Gastroesophageal sphincter (tissue), 4 donors: ENCODE measurements at places on chromosomes 1 and 21. TPM values are rescaled to one million over a fixed set of nuclear protein-coding genes. Genes with fewer than 3 reads are reported as not detected.

DNA sequence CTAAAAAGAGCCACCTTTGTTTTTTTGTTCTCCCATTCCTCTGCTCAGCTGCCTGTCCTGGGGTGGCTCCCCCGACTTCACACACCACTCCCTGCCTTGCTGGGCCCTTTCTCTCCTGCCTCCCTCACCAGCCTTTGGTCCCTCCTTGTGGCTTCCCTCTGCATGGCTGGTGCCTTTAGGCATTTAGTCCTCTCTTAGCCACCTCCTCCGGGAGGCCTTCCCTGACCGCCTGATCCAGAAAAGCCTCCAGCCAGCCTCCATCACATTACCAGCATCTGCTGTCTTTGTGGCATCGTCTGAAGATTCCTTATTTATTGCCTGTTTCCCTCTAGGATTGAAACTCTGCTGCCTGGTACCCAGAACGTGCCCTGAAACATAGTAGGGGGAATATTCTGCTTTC, 46.2 kb upstream of the ACOT11 start:
- no peak for ATAC-seq

GRCh38 chr1:220878191-220879075, 810 bp upstream of the HLX start:
- peak; percentile 0 for ATAC-seq

GRCh38 chr1:119595168-119595567, 52.9 kb downstream of the ZNF697 start:
- ATAC-seq = no peak

GRCh38 chr1:54323324-54323739, 82.9 kb downstream of the SSBP3 start:
- no peak for ATAC-seq

DNA sequence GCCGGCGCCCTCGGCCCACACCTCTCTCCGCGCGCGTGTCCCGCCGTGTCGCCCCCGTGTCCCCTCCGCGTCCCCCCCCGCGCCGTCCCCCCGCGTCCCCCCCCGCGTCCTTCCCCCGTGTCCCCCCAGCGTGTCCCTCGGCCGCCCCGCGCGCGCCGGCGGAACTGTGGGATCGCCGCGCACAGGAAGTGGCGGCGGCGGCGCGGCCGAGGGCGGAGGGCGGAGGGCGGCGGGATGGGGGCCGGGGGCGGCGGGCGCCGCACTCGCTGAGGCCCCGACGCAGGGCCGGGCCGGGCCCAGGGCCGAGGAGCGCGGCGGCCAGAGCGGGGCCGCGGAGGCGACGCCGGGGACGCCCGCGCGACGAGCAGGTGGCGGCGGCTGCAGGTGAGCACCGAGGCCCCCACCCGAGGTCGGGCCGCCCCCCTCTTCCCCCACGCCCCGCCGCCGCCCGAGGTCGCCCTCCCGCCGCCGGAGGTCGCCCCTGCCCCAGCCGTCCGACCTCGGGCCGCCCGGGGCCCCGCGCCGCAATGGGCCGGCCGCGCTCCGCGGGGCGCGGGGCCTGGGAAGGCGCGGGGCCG, at the start of gene AGPAT3:
Gene AGPAT3, plus strand, starts transcription at position 262 of the 578 bp plus-strand sequence. CDS start 94,459 bp downstream, outside the sequence.
- ATAC-seq = peak; percentile 58

- no peak for ATAC-seq
Observed at GRCh38 chr1:43958351-43959255, 11.2 kb upstream of the DPH2 start.

Gene GJA9
- not detected for total RNA-seq

- no peak for ATAC-seq
Observed at GRCh38 chr21:34204481-34205439, 131.4 kb downstream of the MRPS6 start.

GRCh38 chr1:64124704-64125440, 78.6 kb upstream of the UBE2U start:
- ATAC-seq = no peak

Gene PADI2
- 0.54 TPM for total RNA-seq

DNA sequence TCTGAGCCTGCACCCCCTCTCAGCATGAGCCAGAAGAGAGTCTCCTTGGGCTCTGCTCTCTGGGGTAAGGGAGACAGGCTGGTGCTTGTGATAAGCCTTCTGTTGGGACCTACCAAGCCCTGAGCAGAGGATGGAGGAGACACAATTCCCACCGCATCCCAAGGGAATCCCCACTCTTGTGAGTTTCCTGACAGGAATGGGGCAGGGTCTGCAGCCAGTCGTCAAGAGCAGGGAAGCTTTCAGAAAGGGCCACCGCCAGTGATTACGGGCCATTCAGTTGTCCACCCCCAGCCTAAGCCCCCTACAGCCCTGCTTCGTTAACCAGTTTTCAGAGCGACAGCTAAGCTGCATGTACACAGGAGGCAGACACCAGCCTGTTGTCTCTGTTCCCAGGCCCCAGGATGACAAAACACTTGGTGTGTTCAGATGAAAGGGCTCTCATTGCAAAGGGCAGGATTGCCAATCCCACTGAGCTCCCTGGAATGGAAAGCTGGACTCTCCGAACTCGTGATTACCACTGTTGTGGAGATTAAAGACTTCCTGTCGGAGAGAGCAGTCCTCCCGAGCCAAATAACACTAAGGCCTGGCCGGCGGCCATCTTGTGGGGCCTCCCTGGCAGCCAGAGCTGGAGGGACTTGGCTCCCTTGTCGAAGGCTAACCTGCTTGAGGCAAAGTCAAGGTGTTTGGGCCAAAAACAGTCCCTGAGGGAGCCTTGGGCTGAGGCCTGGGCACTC, 37.4 kb upstream of the SLC30A1 start:
- ATAC-seq = peak; percentile 48

- ATAC-seq = no peak
Observed at GRCh38 chr21:17467829-17468228, 45.0 kb upstream of the CXADR start.

- no peak for ATAC-seq
Observed at GRCh38 chr21:16797540-16797939, 715.3 kb upstream of the CXADR start.

- no peak for ATAC-seq
Observed at GRCh38 chr1:199009447-199009846, 370.6 kb downstream of the PTPRC start.

Gene FAM72A
- total RNA-seq = 3.1 TPM

DNA sequence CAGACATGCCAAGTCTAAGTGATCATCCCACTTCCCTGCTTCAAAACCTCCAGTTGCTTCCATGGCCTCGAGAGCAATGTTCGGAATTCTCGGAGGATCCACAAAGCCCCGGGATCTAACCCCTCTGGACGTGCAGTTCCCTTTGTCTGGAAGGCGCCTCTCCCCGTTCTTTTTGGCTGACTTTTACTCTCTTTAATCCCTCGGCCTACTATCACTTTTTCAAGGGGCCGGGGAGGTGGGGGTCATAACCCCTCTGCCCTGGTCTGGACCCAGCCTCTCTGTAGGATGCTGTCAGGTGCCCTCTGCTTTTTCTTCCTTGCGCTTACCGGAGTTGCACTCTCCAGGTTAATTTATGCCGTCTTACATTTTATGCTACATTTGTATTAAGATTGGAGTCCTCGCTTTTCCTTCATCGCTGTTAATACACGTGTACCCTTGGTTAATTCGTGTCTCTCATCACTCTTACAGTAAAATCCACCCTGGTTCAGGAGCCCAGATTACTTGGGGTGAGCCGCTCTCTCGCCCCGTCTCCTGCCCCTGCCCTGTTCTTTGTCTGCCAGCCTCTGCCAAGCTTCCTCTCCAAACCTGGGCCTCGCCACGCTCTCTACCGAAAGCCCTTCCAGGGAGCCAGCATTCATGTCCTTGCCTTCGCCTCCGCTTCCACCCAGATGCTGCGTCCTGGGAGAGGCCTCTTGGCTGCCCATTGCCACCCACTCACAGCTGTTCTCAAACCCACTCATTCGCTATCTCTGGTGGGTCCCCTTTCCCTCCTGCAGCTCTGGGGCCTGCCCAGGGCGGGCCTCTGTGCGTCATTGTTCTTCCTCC, 448.6 kb downstream of the CAMTA1 start:
- ATAC-seq = no peak

DNA sequence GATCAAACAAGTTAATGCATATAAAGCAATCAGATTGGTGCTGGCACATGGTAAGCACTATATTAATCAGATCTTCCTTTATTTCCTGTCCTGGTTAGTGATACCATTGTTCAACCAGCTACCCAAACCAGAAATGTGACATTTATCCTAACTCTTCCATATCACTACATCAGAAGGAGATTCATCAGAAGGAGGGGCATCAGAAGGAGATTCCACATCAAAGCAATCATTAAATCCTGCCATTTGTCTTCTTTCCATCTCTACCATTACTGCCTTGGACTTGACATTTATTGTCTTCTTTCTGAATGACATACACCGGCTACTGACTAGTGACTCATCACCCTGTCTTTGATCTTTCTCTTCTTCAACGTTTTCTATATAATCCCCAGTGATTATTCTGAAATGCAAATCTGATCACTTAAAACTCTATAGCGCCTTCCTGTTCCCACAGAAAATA, 75.0 kb downstream of the DNM3 start:
- ATAC-seq = no peak

Gene C1QC
- 83.6 TPM for total RNA-seq

GRCh38 chr21:20259031-20259867, 739.0 kb upstream of the NCAM2 start:
- ATAC-seq = peak; percentile 28

GRCh38 chr1:77355010-77355409, 73.2 kb downstream of the AK5 start:
- ATAC-seq = no peak

GRCh38 chr1:1074631-1075147, 583 bp upstream of the RNF223 start:
- ATAC-seq = no peak

Gene ZBTB7B
- total RNA-seq = 46.1 TPM

- no peak for ATAC-seq
Observed at GRCh38 chr1:155209312-155209721, 822 bp downstream of the MTX1 start.

Gene HMGB4
- not detected for total RNA-seq

GRCh38 chr1:201578008-201578888, 39.3 kb downstream of the NAV1 start:
- no peak for ATAC-seq

Gene NTRK1
- 4.4 TPM for total RNA-seq

- ATAC-seq = no peak
Observed at GRCh38 chr1:109373126-109373525, 24.6 kb downstream of the SORT1 start.

- no peak for ATAC-seq
Observed at GRCh38 chr1:191368891-191369654, 789.2 kb upstream of the RGS18 start.

Gene SPATA1
- total RNA-seq = 1.2 TPM

DNA sequence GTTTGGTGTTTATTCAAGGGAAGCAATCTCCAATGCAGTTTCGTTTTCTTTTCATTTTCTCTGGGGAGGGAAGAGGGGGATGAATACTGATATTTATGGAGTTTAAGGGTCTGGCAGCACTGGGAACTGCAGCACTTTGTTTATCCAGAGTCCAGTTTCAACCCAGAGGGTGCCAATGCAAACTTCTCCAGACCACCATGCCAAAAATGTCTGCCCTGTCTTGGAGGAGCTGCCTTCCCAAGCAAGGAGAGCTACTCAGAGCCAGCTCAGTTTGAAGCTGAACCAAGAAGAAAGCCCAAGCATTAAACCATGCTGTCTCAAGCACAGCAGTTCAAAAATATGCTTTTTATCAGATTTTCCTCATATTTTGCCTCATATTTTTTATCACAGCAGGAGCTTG, 589.7 kb downstream of the LMO4 start:
- no peak for ATAC-seq

GRCh38 chr1:18105196-18105595, 2.4 kb upstream of the IGSF21 start:
- ATAC-seq = no peak

- no peak for ATAC-seq
Observed at GRCh38 chr1:202638019-202638700, 72.1 kb downstream of the SYT2 start.

Gene KRTAP22-1
- total RNA-seq = not detected

DNA sequence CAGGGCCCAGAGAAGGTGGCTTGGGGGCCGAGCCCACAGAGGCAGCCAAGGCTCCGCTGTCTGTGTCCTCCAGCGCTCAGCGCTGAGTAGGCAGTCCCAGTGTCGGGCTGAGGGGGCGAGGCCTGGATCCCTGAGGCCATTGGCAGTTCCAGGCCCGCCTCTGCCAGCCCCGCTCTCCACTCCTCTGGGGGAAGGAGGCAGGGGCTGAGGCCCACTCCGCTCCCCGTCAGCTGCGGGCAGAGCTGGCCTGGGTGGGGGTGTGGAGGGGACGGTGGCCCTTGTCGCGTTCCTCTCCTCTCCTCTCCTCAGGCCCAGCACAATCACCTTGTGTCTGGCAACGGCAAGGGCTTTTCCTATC, 132.8 kb downstream of the CASZ1 start:
- ATAC-seq = peak; percentile 70

Gene TOE1
- 7.0 TPM for total RNA-seq

DNA sequence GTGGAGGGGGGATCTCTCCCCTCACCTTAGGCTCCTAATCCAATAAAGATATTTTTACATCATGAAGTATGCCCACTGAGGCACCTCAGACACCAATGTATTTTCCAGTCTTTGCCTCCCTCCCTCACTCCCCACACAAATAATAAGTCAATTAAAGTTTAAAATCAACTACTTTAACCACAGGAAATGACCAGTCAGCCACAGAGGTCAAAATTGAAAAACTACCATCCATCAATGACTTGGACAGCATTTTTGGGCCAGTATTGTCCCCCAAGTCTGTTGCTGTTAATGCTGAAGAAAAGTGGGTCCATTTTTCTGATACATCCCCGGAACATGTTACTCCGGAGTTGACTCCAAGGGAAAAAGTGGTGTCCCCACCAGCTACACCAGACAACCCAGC, 70.6 kb upstream of the DYNLT5 start:
- ATAC-seq = no peak

- no peak for ATAC-seq
Observed at GRCh38 chr1:29462096-29462495, 225.8 kb downstream of the PTPRU start.

DNA sequence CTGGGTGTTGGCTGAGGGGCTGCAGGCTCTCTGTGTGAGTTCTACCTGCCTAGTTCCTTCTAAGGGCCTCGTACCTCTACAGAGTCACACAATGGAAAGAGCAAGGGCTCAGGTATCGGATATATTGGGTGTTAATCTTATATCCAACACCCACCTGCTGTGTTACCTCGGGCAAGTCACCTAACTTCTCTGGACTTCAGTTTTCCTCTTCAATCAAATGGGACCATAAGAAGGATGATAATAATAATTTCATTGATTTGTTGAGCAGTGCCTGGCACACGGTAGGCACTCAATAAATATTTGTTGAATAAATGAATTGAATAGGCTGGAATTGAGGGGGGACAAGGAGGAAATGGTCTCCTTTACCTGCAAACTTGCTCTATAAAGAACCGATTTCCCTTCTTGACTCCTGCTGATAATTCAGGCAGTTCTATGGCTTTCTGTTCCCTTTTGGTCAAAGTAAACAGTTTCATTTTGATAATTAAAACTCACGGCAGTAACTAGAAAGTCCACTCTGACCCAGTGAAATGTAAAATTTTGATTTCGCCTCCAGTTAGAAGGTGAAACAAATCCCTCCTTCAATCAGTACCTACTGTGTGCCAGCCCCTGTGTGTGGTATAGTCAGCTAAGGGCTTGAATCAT, 16.5 kb upstream of the MAN1C1 start:
- ATAC-seq = no peak

Gene CFAP45
- not detected for total RNA-seq

Gene S100A2
- 73.3 TPM for total RNA-seq

- ATAC-seq = no peak
Observed at GRCh38 chr1:7040969-7041695, 255.9 kb downstream of the CAMTA1 start.

Gene GBP4
- 5.6 TPM for total RNA-seq
